KBM-7 (cell line): ENCODE measurements at places on chromosomes 6 and 20.

- no peak for DNase-seq
Observed at GRCh38 chr6:97067045-97067444, 142.5 kb downstream of the KLHL32 start.

GRCh38 chr20:40565682-40566040, 123.4 kb downstream of the MAFB start:
- DNase-seq = no peak

GRCh38 chr6:1562171-1562955, 47.4 kb upstream of the FOXC1 start:
- no peak for DNase-seq

DNA sequence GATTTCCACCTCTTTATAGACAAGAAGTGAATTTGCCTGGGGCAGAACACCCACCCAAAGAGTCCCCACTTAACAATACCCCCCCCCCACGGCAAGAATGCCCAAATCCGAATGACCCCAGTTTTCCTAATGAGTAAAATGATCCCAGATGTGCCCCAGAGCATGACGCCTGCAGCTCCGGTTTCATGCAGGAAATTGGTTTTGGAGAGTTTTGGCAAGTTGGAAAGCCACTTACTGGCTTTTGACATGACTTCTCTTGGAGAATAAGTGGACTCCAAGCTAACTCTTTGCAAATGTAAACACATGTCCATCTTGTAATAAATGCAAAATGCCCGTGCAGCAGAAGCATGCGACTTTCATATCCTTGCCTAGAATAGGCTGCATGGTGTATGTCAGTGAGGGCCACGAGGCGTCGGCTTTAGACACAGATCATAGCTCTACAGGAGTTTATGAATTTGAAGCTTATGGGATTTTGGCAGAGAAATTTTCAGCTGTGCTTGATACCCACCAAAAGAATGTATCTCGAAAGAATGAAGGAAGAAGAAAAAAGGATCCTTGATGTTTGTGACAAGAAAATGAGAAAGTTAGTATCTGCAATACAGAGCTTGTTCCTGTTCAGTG, 24.2 kb downstream of the EDN3 start:
- no peak for DNase-seq

- DNase-seq = no peak
Observed at GRCh38 chr6:6412700-6413099, 92.2 kb upstream of the F13A1 start.

GRCh38 chr20:13443690-13444089, 195.0 kb downstream of the TASP1 start:
- no peak for DNase-seq

- no peak for DNase-seq
Observed at GRCh38 chr6:111586554-111586953, 19.1 kb downstream of the TRAF3IP2 start.

- DNase-seq = no peak
Observed at GRCh38 chr6:7261852-7262461, 51.0 kb downstream of the SSR1 start.

GRCh38 chr6:134178161-134179044, 126.0 kb upstream of the SLC2A12 start:
- DNase-seq = peak; percentile 78

DNA sequence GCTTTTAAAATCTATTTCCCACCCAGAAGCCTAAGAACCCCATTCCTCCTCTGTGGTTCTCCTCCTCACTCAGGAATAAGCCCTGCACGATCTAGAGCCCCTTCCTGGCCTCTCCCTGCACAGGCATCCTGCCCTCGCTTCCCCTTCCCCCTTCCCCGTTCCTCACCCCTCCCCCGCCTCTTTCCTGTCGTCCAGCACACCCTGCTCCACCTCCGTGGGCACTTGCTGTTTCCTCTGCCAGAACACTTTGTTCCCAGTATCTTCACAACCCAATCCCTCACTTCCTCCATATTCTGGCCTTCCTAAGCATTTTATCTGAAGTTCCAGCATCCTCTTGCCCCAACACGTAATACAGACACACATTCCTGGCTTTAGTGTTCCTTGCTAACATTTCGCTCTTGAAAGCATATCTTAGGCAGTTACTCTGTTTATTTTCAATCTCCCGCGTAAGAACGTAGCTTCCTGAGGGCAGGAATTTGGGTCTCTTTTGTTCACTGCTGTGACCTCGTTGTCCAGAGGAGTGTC, 20.2 kb upstream of the SLC22A2 start:
- no peak for DNase-seq

DNA sequence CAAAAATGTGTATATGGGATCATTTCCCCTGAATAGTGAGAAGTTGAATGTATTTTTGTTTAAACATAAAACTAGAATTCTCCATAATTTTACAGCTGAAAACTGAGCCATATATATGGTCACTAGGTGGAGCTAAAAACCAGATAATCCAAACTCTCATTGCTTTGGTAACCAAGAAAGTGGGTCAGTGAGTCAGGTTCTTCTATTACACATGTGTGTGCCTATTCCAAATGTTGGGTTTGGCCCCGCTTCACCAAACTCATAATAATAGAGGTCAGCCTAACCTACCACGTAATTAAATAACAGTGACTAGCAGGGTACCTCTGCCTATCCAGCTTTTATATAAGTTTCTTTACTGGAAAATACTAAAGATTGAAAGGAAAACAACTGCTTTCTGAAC, 19.3 kb upstream of the RNGTT start:
- peak; percentile 75 for DNase-seq

DNA sequence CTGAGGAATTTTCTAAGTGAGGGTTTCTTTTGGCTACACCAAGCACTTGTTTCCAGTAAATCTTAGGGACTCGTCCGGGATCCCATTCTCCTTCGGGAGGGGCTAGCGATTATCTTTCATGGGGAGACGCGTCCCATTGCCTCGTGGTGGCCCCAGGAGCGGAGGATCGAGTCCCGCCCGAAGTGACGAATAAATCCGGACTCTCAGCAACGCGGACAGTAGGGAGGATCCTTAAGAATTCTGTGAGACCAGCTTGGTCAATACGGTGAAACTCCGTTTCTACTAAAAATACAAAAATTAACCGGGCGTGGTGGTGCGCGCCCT, 69.1 kb upstream of the PRSS16 start:
- no peak for DNase-seq

- peak; percentile 74 for DNase-seq
Observed at GRCh38 chr6:16031278-16031981, 97.5 kb upstream of the MYLIP start.

- no peak for DNase-seq
Observed at GRCh38 chr6:129211626-129212025, 328.7 kb downstream of the LAMA2 start.

- DNase-seq = no peak
Observed at GRCh38 chr6:53854843-53855567, 60.2 kb downstream of the LRRC1 start.

GRCh38 chr6:134253681-134254080, 64.2 kb downstream of the SGK1 start:
- no peak for DNase-seq

GRCh38 chr20:19993958-19994669, 23.0 kb upstream of the NAA20 start:
- DNase-seq = no peak

DNA sequence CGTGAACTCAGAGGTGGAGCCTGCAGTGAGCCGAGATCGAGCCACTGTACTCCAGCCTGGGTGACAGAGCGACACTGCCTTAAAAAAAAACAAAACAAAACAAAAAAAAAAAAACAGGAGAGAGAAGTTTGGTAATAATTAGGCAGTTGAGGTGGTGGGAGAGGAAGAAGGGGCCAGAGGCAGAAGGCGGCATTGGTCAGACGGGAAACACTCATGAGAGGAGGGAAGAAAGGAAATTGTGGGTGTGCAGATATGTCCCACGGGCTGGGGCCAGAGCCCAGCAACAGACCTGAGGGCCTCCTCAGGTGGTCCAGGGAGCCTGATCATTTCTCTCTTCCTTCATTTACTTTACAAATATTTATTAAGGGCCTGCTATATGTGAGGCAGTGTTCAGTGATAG, 20.0 kb downstream of the SULF2 start:
- DNase-seq = no peak

DNA sequence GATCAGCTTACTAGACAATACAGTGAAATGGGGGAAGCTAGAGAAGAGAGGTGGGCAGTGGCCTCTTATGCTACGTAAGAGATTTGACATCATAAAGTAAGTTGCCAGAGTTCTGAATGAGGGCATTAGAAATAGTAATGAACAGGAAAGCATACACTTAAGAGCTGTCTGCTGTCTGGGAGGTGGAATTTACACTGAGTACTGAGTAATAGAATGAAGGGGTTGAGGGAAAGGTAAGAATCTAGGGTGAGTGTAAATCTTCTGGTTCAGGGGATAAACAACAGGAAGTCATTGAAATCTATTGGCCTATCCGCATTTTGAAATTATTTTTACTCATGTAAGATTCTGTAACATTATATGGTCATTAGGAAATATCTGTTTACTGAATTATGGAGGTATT, 35.8 kb downstream of the HLA-DMB start:
- no peak for DNase-seq

DNA sequence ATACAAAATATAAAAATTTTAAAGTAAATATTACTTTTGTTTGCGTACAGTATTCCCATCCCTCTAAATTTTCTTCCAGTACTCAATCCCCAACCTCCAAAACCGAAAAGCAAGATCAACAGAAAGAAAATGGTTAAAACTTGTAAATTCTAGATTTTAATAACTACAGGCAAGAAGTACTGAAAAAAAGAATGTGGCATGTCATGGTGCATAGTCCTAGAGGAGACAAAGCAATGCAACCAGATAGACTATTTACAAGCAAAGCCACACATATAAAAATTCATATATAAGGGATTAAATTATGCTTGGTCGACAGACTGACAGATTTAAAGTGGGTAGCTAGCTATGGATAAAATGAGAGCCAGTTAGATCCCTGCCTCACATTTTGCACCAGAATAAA, 56.5 kb upstream of the HFE start:
- peak; percentile 75 for DNase-seq

DNA sequence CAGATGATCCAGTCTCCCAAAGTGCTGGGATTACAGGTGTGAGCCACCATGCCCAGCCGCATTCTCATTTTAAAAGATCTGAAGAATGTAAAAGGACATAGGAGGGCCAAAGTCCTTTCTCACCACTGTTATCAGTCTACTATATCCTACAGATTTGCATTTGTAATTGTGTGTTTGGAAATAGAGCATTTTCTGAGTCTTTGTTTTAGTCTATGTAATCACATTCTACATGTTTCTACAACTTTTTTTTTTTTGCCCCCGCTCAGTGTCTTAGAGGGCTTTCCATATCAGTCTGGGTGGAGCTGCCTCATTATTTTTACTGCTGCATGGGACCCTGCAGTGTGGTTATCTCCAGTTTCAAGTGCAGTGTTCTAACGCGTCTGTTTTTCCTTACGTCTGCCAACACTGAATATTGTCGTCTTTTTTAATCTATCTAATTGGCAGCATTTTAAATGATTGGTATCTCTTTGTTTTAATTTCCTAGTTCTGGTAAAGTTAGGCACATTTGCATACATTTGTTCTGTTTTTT, 7.8 kb downstream of the CUL9 start:
- DNase-seq = no peak

DNA sequence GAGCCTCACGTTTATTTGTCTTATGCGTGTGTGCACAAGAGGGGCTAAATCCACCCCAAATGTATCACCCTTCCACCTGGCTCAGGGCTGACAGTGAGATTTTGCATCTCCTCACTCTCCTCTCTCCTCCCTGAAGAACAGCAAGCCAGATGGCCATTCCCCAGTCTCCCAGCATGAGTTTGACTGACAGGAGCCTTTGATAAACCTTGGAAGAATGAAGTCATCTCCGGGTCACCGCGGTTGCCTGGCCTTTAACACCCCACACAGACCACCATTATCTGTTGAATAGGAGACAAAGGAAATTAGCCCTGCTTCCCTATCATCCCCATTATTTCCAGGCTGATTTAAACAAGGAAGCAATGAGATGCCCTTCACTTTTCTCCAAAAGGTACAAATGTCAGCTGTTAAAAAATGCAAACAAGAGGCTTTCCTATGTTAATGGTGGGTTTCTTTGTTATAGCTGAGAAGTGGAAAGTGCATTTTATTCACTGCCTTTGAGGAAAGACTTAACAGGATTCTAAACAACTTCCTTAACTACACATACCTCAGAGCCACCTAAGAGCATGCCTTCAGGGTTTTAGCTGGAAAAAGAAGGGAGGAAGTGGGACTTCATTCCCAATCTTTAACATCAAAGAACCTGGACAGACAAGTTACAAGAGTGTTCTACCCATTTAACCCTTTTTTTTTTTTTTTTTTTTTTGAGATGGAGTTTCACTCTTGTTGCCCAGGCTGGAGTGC, 524.8 kb upstream of the ID4 start:
- DNase-seq = no peak

DNA sequence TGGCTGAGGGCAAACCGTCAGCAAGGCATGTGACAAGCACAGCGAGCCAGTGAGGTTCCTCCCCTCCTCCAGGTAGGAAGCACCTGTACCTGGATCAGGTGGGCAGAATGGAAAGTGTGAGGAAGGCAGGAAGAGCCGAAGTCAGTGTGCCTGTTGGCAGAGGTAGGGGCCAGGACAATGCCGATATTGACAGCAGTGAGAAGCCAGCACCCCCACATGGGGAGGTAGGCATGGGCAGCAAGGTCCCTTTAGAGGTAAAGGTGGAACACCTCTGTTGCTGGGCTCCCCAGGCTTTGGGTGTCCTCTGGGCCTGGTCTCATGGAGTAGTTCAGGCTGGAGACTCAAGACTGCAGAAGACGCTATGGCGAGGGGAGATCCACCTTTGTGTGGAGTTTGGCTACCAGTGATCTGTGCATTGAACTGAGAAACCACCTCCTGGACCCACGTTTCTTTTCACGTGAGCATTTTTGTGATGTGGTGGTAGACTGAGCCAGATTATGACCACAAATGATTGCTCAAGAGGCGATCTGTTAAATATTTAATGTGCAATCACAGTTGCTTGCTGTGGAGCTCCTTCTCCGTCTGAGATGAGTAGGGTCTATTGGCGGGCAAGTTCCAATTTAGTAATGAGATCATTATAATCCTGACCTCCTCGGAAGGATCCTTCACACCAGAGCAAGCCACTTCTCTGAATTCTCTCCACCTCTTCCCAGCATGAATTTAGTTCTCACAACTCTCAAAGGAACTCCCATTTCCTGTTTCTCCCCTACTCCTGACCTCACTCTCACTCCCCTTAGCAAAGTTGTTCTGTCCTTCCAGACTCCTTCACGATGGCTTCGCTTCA, 174.8 kb downstream of the CDH26 start:
- DNase-seq = peak; percentile 59

DNA sequence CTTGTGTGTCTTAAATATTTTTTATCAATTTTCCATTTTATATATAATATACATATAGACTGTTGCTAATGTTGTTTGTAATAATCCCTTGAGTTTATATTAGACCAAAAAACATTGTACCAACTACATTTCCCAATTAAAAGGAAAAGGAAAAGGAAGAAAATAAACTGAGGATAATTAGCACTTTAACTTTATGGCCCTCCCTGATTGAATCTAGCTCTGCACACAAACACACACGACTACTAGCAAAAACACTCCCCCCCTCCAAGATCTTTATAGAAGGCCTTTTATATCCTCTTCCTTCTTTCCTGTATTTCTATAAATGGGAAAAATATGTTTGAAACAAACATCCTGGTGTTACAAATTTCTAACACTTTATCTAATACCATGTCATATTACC, 276.8 kb downstream of the NKAIN2 start:
- no peak for DNase-seq

- DNase-seq = no peak
Observed at GRCh38 chr6:163707387-163708355, 293.2 kb downstream of the QKI start.
